Natural killer cell treated with Interleukin-12 subunit alpha and Interleukin-12 subunit beta and Interleukin-15 and Interleukin-18, amount 100 ng/mL, for 72 hours (primary cell): ENCODE measurements at places on chromosomes 16 and 17. TPM values are rescaled to one million over a fixed set of nuclear protein-coding genes. Genes with fewer than 3 reads are reported as not detected.

The PIGQ gene
- total RNA-seq: 27.6 TPM

GRCh38 chr16:27805828-27806351 is 255.9 kb downstream of the KATNIP start:
- peak; percentile 38 for DNase-seq
- H3K36me3 ChIP-seq: no peaks in the 10 kb centered on the region
- H3K4me1 ChIP-seq: peaks cover 9% of the 10 kb centered on the region
- H3K27me3 ChIP-seq: peaks cover 18% of the 10 kb centered on the region

The HOXB6 gene
- 2.2 TPM for total RNA-seq

- H3K4me1 ChIP-seq: no peaks in the 10 kb centered on the region
- peaks cover 4% of the 10 kb centered on the region for H3K27me3 ChIP-seq
- no peak overlapping the region for H3K27ac ChIP-seq
- H3K4me3 ChIP-seq: no peak overlapping the region
- DNase-seq: no peak
Measured at GRCh38 chr17:56171186-56171959, 18.1 kb downstream of the ANKFN1 start.

- no peak within 1 kb of the TSS for H3K27ac ChIP-seq
- peak within 1 kb of the TSS; percentile 75 for H3K4me3 ChIP-seq
Measured at GRCh38 chr17:43832976-43833829, at the start of gene MPP3. TSS of gene MPP3 (minus strand) at chr17:43833146. CDS start at chr17:43831906, 1,240 bp downstream.

DNA sequence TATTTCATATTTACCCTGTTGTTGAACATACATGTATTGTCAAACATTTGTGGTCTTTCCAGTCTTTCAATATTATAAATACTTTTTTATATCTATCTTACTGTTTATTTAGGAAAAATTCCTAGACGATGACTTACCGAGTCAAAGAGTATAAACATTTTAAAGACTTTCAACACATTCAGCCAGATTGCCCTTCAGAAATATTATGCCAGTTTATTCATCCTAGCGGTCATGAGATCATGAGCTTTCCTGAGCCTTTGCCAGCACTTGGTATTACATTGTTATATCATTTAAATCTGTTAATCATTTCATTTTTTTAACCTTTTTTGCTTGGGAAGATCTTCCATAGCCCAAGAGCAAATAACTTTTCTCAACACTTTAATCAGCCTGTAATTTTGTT is 197.4 kb downstream of the SPECC1 start:
- no peaks in the 10 kb centered on the region for H3K27me3 ChIP-seq
- H3K36me3 ChIP-seq: peaks cover 16% of the 10 kb centered on the region
- peak overlapping the region; percentile 31 for H3K27ac ChIP-seq
- no peak overlapping the region for H3K4me3 ChIP-seq
- DNase-seq: no peak

DNA sequence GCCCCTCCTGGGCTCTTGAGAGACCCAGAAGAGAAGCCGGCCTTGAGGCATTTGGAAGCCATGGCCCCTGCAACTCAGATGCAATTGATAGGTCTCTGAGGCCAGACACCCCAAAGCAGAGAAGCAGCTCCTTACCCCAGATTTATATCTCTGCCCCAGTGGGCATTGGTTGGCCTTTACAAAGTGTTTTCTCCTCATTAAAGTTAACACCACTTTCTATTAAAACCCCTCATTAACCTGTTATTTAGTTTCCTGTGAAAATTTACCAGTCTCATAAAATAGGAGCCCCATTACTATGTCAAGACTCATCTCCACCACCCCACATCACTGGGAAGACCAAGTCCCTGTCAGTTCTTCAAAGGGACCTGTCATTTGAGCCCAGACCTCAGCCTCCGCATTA is at the start of gene KRT35:
Gene KRT35, minus strand, starts transcription at position 116 of the 400 bp plus-strand sequence. Its CDS starts 54 bp downstream, at position 62.
- no peaks in the 10 kb centered on the region for H3K4me1 ChIP-seq
- peaks cover 4% of the 10 kb centered on the region for H3K27me3 ChIP-seq
- no peaks in the 10 kb centered on the region for H3K36me3 ChIP-seq
- DNase-seq: no peak
- H3K4me3 ChIP-seq: no peak within 1 kb of the TSS

The ALDH3A1 gene
- not detected for total RNA-seq

DNA sequence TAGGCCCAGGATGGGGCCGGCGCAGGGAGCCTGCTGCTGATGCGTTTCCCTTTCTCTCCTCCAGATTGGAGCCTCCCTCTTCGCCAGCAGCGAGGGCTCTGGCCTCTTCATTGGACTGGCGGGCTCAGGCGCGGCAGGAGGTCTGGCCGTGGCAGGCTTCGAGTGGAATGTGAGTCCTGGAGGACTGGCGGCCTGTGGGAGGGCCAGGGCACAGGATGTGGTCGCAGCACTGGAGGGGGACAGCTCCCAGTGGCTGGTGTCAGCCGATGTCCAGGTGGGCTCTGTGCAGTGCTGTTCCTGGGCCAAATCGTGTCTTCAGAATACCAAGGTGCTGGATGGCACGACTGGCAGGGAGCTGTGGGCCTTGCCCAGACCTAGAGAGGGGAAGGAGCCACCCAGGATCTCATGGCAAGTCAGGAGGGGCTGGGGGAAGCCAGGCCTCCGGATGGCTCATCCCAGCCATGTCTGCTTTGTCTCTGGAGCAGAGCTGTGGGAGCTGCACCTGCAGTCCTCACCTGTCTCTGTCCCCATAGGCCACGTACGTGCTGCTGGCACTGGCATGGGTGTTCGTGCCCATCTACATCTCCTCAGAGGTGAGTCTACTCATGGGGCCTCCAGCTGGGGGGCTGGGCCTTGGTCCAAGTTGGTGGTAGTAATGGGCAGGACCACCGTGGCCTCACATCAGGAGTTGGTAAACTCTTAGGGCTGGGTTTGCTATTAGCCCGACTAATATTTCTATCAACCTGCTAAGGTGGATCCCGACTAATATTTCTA is 7.3 kb downstream of the SLC5A10 start:
- H3K27me3 ChIP-seq: no peaks in the 10 kb centered on the region
- no peaks in the 10 kb centered on the region for H3K36me3 ChIP-seq
- H3K4me3 ChIP-seq: no peak overlapping the region
- peaks cover 8% of the 10 kb centered on the region for H3K4me1 ChIP-seq
- no peak overlapping the region for H3K27ac ChIP-seq
- no peak for DNase-seq

DNA sequence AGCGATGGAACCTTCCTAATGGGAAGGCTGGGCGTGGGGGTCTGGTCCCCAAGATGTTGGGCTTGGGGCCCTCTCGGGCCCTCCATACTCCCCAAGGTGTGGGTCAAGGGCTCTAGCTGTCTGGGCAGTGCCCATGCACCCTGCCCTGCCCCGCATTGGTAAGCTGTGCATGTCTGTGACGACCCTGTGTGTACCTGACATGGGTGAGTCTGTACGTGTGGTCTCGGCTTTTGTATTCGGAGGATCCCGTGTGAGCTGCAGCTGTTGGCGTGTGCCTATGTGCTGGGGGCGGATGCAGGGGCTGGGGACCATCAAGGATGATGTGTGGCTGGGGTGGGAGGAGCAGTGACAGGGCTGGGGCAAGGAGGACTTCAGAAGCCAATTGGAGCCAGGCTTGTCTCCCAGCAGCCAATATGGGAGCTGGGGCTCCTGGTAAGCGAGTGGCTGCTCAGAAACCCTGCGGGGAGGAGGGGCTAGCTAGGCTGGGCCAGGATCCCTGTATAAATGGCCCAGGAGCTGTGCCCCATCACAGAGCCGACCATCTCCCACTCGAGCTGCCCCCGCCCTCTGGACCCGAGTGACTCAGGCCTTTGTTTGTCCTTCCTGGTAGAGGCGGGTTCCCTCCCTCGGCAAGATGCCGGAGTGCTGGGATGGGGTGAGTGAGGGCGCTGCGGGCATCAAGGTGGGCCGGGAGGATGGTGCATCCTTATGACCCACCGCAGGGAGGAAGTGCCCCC is at the start of gene NDRG4:
Gene NDRG4, plus strand, starts transcription at position 529 of the 737 bp plus-strand sequence. Its CDS starts 106 bp downstream, at position 635.
- no peak for DNase-seq
- no peak within 1 kb of the TSS for H3K27ac ChIP-seq
- no peaks in the 10 kb centered on the region for H3K4me1 ChIP-seq
- H3K27me3 ChIP-seq: peaks cover 6% of the 10 kb centered on the region
- H3K36me3 ChIP-seq: no peaks in the 10 kb centered on the region
- no peak within 1 kb of the TSS for H3K4me3 ChIP-seq

DNA sequence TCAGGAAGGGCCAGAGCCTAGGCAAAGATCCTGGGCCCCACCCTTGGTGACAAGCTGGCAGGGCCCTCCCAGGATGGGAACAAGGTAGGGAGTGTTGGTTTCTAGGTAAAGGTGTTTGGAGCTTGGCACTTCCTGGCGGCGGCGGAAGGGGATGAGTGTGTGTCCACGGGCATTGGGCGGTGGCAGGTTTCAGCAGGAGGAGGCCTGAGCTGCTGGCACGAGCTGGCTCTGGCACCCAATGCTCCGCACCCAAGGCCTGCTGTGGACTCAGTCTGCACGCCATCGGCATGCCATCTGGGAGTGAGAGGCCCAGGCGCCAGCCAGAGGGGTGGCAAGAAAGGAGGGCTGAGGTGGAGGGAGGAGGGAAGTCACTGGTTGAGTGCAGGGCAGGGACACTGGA is 46.9 kb upstream of the TAC4 start:
- peaks cover 46% of the 10 kb centered on the region for H3K27me3 ChIP-seq
- no peak overlapping the region for H3K27ac ChIP-seq
- no peaks in the 10 kb centered on the region for H3K36me3 ChIP-seq
- no peaks in the 10 kb centered on the region for H3K4me1 ChIP-seq
- no peak for DNase-seq

- no peak overlapping the region for H3K4me3 ChIP-seq
- no peak overlapping the region for H3K27ac ChIP-seq
- no peaks in the 10 kb centered on the region for H3K36me3 ChIP-seq
- peaks cover 15% of the 10 kb centered on the region for H3K27me3 ChIP-seq
- H3K4me1 ChIP-seq: no peaks in the 10 kb centered on the region
Measured at GRCh38 chr17:9767432-9767991, 23.9 kb downstream of the DHRS7C start.

GRCh38 chr17:21098934-21099689 is 27.7 kb upstream of the DHRS7B start:
- peaks cover 7% of the 10 kb centered on the region for H3K27me3 ChIP-seq
- peak; percentile 75 for DNase-seq
- H3K4me3 ChIP-seq: peak overlapping the region; percentile 89

- H3K4me3 ChIP-seq: no peak overlapping the region
- H3K27me3 ChIP-seq: peaks cover 58% of the 10 kb centered on the region
- no peaks in the 10 kb centered on the region for H3K36me3 ChIP-seq
- peaks cover 29% of the 10 kb centered on the region for H3K4me1 ChIP-seq
Measured at GRCh38 chr17:7714721-7715594, 2.6 kb upstream of the DNAH2 start.

DNA sequence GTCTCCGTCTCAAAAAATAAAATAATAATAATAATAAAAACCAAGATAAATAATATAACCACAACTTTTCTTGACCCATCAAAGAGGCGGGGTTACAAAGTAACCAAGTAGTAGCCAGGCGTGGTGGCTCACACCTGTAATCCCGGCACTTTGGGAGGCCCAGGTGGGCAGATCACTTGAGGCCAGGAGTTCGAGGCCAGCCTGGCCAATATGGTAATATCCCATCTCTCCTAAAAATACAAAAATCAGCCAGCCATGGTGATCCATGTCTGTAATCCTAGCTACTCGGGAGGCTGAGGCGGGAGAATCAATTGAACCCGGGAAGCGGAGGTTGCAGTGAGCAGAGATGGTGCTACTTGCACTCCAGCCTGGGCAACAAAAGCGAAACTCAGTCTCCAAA is 45.3 kb downstream of the ADCY9 start:
- H3K4me1 ChIP-seq: no peaks in the 10 kb centered on the region
- no peaks in the 10 kb centered on the region for H3K36me3 ChIP-seq
- no peak overlapping the region for H3K4me3 ChIP-seq
- DNase-seq: no peak
- H3K27ac ChIP-seq: no peak overlapping the region

The JMJD6 gene
- total RNA-seq: 97.1 TPM

The CFAP97D1 gene
- not detected for total RNA-seq
